ENCODE measurements at places on chromosomes 3 and 15. TPM values are rescaled to one million over a fixed set of nuclear protein-coding genes. Genes with fewer than 3 reads are reported as not detected.

GRCh38 chr3:172101107-172101506 is 61.7 kb downstream of the FNDC3B start:
- no peak for DNase-seq

DNA sequence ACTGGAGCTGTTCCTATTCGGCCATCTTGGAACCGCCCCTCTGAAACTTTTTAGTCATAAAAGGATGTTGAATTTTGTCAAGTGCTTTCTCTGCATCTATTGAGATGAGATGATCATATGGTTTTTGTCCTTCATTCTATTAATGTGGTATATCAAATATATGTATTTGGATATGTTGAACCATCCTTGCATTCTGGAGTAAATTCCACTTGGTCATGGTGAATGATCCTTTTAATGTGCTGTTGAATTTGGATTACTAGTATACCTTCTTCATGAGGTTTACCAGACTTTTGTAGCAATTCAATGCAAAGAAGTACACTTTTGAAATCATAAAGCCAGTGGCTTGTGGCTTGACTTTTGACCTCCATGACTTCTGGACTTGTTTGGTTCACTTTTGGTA is 33.4 kb upstream of the XRN1 start:
- no peak for DNase-seq

DNA sequence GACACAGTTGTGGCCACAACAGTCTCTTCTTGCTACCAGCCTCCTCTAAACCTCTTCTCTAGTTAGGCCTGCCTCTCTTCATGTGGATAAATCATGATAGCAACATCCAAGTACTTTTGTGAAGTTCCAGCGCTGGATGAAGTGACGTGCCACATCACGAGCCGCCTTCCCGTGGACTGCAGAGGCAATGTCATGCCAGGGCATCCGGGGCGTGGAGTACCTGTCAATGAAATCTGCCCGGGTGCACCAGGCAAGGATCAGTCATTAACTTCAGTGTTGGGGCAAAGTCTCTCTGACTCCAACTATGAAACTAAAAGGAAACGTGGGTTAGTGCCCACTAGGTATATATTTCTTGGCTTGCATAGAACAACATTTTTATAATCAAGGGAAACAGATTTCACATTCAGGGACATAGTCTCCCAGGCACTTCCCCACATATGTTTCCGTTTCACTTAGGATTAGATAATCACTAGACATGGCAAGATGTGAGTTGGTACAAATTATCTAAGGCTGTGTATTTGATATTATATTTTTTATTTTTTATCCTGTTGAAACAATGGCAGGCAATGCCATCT is 133.6 kb downstream of the PLD1 start:
- DNase-seq: no peak

- no peak for DNase-seq
Measured at GRCh38 chr3:187193181-187193580, 4.1 kb upstream of the RTP1 start.

DNA sequence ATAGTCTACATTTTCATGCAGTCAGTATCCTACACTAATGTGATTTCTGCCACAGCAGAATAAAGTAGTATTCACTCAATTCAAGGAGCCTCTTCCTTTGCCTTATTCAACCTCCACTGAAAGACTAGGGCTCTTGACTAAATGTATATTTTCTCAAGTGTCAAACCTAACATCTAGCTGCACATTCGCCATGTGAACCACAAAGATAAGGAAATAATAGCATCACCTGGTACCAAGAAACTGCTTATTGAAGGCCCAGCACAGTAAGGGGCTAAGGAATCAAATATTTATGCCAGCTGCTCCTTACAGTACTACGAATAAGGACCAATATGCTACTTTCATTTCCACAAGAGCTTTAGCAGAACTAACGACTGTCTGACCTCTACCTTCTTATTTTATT is 1.3 kb downstream of the SRP14 start:
- DNase-seq: no peak

DNA sequence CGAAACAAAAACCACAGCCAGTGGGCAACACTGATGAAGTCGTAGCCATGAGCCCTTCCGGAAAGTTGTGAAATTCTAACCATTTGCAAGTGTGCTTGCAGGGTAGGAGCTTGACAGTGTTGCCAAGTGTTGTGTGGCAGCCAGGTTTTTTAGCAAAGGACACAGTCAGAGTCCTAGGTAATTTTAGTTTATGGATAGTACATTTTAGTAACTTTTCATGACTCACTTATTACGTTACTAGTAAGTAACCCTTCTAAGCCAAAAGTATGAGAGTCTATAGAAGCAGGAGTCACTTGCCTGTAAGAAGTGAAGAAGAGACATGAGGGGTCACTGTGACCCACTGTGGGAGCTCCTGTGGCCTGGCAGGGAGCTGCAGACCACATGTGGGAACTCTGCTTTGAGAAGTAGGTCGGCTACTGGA is 54.8 kb upstream of the ADPGK start:
- DNase-seq: no peak

GOLGA6B gene
- total RNA-seq: not detected

DNA sequence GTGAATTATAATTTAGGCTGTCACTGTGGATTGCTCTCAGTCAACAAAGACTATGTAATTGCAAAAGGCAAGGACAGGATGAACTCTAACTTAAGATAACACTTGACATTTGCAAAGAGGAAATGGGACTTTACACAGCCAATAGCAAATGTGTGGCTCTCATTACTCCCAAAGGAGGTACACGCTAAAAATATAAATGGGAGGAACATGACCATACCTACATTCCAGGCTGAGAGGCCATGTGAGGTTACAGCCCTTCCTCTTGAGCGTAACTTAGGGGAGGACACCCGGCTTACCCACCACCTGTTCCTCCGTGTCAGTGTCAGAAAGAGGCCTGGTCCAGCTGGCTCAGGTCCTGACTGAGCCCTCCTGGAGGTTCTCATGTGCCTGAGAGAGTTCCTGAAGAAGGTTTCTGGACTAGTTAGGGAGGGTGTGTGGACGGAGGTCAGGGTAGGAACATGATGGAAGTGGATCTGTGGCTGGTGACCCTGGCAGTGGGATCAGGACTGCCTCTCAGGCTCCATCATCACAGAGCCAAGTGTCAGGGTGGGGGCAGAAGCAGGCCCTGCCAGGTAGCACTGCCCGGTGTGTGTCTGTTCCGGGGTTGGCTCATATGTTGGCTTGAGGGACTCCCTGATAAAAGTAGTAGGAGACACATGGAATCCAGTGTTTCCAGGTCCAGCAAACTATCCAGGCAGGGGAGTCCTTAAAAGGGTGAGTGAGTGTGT is 7.9 kb downstream of the POPDC2 start:
- DNase-seq: no peak

DNA sequence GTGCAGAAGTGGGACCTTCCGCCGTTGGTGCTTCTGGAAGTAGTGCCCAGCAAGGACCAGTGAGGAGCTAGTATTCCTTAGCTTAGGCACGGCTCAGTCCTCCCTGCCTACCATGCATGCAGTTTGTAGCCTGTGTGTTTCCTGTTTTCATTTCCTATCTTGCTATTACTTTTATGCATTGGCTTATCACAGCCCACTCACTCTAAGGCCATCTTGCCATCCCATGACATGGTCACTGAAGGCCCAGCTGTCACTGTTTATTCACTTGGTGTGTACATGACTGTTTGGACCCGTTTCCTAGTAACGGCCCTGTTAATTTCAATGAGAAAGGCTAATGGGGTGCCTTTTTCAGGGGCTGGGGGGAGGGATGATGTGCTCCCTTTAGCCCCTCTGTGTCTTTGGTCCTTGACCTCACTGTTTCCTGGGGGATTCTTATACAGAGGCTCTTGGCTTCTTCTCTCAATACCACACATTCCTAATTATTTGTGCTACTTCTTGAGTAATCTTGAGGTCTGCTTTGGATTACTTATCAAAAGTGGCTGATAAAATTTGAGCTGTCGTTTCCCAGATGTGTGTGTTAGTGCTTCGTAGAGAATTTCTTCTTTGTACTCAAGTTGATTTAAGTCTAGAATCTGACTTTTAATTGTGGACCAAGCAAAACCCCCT is 24.5 kb upstream of the TRAK1 start:
- DNase-seq: no peak

MEGF11 gene
- total RNA-seq: not detected

DNA sequence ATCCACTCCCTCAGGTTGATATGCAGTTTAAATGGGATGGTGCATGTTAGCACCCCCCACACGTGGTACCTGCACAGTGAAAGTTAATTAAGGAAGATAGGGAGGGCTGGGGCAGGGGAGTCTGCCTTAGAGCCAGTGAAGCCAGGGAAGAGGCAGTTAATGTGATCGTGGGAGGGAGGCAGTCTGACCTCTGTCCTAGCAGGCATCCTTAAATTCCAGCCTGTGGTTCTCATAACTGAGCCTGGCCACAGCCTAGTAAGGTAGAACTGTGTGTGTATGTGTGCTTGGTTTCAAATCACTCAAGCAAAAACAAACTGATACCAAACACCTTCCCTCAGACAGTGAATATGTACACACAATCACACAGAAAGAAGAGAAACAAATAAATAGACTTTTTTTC is 319.1 kb upstream of the TLE3 start:
- DNase-seq: no peak

GRCh38 chr3:152961323-152961722 is 126.4 kb downstream of the P2RY1 start:
- DNase-seq: no peak

DNA sequence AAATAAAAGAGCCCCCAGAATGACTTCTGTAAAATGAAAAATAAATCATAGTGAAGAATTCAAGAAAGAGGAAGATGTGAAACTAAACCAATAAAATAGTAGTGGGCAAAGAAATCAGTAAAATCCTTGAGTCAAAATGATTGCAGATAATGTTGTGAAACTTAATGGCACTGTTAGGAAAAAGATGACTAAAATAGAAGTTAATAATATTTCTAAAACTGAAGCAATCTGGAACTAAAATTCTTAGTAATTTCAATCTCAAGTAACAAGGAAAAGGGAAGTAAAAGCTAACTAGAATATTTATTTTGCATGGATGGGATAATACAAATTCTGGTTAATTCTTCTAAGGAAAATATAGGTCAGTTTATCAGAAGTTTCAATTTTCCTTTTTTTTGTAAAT is 84.6 kb downstream of the TMCO5A start:
- DNase-seq: no peak

GRCh38 chr15:89820666-89821611 is 6.3 kb upstream of the ANPEP start:
- DNase-seq: peak; percentile 65

GRCh38 chr3:20074226-20075063 is 34.2 kb downstream of the KAT2B start:
- peak; percentile 63 for DNase-seq

GRCh38 chr15:97236140-97236539 is 724.4 kb upstream of the ARRDC4 start:
- DNase-seq: no peak

DNA sequence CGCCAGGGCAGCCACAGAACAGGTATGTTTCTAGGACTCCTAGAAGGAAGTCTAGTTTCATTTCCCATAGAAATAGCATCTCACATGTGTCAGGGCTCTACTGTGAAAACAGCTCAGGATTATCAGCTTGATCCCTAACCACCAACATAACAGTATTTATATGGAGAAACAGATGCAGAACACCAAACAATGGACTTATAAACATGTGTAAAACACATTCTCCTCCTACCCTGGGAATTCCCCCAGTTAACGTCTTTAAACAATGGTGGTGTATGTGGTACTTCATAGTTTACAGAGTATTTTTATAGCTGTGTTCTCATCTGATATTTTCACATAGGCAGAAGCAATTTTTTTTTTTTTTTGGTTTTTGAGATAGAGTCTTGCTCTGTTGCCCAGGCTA is 9.7 kb downstream of the TNFSF10 start:
- DNase-seq: no peak

DNA sequence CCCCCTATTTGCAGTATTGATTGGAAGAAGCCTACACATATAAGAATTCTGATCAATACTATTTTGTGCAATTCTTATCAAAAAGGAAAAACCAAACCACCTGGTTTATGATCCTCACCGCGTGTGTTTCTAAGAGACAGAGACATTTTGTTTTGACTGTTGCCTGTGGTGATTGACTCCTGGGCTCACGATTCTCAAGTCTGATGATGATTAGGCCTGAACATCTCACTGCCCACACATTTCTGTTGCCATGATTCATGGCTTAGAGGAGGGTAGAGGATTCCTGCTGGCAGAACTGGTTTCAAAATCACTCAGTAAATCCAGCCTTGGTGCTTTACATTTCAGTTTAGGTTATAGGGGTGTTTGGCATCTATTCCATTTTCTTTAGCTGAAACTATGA is 88.3 kb upstream of the UBE3A start:
- no peak for DNase-seq

TMEM45A gene
- 16.1 TPM for total RNA-seq

- no peak for DNase-seq
Measured at GRCh38 chr3:148951599-148952361, 39.6 kb upstream of the GYG1 start.

- peak; percentile 16 for DNase-seq
Measured at GRCh38 chr3:66638717-66639116, 137.9 kb upstream of the LRIG1 start.

PLCB2 gene
- total RNA-seq: 1.5 TPM

DNA sequence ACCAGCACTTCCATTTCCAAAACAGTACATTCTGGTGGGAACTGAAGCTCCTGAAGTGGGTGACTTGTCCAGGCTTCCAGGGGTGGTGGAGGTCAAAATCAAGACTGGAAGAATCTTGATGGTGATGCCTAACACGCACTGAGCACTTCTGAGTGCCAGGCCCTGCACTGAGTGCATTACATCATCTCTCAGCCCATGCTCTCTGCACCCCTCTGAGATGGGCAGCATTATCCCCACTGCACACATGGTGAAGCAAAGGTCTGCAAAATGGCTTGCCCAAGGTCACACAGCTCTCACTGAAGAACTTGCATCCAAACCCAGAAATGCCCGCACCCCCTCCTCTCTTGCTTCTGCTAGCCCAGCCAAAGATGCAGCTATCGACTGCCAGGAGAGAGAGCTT is 36.9 kb downstream of the NTRK3 start:
- no peak for DNase-seq

GRCh38 chr3:113794526-113794925 is 44.1 kb upstream of the GRAMD1C start:
- DNase-seq: no peak

SETMAR gene
- 11.5 TPM for total RNA-seq

- no peak for DNase-seq
Measured at GRCh38 chr3:52693071-52693470, 7.2 kb downstream of the GNL3 start.

- peak; percentile 100 for DNase-seq
Measured at GRCh38 chr15:39195961-39196486, 384.9 kb upstream of the THBS1 start.

Data from foreskin keratinocyte (primary cell).